Caudate nucleus (tissue), 63 donors: ENCODE measurements at places on chromosomes 11 and 22.
A peak's percentile ranks its signal among the peaks of the same experiment; 100 is the strongest.

DNA sequence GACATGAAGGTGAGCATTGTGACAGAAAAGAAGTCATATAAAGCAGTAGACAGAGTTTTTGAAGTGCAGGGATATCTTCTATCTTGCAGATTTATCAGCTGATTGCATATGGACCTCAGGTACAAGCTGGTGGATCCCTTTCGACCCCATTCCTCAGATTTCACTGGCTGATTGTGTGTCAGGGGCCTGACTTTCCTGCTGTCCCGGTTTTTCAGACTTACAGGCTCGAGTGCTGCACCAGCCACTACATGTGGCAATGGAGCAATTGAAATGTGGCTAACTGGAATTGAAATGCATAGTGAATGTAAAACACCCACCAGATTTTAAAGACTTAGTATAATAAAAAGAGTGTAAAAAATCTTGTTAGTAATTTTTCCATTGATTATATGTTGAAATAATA, 50.3 kb downstream of the CLMP start:
- DNase-seq = no peak

GRCh38 chr22:48751539-48752437, 1075.9 kb downstream of the BRD1 start:
- no peak for DNase-seq

GRCh38 chr11:34240150-34240494, 117.7 kb downstream of the ABTB2 start:
- no peak for DNase-seq

DNA sequence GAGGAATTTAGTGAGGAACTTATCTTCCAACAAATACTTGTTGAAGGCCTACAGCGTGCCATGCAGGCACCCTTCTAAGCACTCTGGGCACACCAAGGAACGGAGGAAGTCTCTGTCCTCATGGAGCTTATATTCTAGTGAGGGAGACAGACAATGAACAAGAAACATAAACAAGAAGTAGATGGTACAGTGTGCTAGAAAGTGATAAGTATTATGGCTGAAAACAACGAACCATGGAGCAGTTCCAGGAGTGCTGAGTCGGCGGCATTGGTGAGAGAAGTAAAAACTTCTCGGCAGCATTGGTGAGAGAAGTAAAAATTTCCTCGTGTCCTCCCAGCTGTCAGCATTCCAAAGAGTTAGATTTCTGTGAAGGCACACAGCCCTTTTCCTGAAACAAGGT, 53.2 kb downstream of the FAM76B start:
- DNase-seq = no peak

DNA sequence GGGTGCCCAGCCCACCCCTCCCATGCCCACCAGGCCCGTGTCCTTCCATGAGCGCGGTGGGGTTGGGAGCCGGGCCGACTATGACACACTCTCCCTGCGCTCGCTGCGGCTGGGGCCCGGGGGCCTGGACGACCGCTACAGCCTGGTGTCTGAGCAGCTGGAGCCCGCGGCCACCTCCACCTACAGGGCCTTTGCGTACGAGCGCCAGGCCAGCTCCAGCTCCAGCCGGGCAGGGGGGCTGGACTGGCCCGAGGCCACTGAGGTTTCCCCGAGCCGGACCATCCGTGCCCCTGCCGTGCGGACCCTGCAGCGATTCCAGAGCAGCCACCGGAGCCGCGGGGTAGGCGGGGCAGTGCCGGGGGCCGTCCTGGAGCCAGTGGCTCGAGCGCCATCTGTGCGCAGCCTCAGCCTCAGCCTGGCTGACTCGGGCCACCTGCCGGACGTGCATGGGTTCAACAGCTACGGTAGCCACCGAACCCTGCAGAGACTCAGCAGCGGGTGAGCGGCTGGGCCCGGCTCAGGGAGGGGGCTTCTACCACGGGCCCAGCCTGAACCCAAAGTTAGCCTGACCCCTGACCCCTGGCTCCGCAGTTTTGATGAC, 3.0 kb downstream of the PKP3 start:
- DNase-seq = no peak

- DNase-seq = no peak
Measured at GRCh38 chr11:6200975-6201374, 2.0 kb downstream of the OR52W1 start.

- no peak for DNase-seq
Measured at GRCh38 chr11:74696939-74697675, 34.1 kb downstream of the CHRDL2 start.

DNA sequence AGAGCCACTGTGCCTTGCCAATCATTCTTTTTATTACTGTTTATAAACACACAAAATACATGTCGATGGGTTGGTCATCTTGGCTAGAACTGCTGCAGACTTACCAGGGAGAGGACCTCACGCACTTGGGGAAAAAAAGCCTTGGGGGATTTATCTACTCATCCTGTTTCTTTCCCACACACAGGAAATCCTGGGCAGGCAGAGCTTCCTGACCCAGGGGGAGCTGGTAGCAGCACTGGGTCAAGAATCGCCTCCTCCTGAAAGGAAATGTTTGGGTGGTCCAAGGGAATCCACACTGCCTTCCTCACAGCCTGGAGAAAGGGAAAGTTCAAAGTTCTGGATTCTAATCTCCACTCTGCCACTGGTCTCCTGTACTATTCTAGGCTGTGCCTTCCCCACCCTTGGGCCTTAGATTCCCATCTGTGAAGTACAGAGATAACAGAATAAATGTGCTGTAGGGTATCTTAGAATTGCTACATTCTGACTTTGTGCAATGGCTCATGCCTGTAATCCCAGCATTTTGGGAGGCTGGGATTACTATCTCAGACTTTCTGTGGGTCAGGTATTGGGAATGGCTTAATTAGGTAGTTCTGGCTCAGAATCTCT, 31.2 kb upstream of the SMTN start:
- DNase-seq = no peak

DNA sequence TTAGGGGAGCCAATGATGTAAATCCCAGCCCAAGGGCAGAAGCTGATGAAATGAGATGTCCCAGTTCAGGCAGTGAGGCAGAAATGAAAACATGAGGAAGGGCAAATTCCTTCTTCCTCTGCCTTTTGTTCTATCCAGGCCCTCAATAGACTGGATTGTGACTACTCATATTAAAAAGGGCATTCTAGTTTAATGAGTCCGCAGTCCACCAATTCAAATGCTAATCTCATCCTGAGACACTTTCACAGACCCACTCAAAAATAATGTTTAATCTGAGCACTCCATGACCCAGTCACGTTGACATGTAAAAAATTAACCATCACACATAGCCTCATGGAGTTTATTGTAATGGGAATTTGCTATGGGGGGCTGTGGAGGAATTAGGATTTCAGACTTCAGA, 717.9 kb downstream of the OPCML start:
- DNase-seq = no peak

GRCh38 chr11:135075740-135076139, 663.7 kb upstream of the B3GAT1 start:
- DNase-seq = no peak

- no peak for DNase-seq
Measured at GRCh38 chr11:43558146-43558545, 122.4 kb upstream of the HSD17B12 start.

- DNase-seq = no peak
Measured at GRCh38 chr11:88807349-88807748, 258.4 kb downstream of the GRM5 start.

GRCh38 chr11:126185259-126186024, 26.0 kb downstream of the RPUSD4 start:
- DNase-seq = no peak

DNA sequence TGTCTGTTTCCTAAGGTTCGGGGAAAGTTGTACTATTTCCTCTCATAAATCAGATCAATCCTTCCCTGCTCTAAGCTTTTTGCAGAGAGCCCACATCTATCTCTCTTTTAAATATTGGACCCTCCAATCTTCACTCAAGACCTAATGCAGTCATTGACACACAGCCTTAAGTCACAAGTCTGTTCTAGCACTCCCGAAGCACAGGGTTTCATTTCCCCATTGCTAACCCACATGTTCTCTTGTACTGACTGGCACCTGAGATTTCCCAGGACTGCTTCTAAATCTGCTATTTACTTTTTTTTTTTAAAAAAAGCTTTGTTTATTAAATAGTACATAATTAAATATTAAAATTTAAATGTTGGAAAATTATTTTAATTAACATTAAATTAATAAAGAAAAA, 674.7 kb downstream of the TBC1D22A start:
- no peak for DNase-seq

- no peak for DNase-seq
Measured at GRCh38 chr22:30947816-30948454, 20.6 kb downstream of the MORC2 start.

DNA sequence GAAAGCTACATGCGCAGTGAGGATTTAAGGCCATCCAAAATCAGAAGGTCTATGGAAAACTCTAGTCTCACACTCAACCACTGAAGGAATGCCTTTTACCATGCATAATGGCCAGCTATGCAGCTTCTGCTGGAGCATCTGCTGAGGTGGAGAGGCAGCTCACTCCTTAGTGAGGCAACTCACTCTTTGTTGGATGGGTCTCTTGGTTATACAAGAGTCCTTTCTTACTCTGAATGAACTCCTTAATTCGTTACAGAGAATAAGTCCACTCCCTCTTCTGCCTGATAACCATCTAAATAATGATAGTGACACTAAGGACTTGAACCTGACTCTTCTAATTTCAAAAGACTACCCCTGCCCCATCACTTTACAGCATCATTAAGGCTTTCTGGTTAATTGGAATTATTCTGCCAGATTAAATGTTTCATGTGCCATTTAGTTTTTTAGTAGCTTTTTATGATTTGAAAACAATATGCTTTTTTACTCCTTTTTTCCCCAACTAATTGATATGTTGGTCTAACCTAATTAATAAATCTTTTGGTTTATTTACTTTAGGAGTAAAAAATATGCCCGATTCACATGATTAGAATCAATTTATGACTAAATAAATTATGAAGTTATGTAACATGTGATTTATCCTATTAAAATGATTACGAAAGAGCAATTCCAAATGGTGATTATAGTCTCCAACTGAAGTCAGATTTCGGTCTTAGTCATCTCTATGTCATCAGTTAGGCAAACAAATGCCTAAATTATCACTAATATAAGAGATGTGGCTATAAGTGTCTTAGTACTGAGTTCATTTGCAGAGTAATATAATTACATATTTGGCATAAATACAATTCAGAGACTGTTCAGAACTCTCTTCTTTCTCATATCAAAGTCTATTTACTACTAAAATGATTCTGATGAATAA, 286.7 kb upstream of the CCDC90B start:
- no peak for DNase-seq

GRCh38 chr11:3160252-3161031, 4.7 kb downstream of the OSBPL5 start:
- peak; percentile 86 for DNase-seq

DNA sequence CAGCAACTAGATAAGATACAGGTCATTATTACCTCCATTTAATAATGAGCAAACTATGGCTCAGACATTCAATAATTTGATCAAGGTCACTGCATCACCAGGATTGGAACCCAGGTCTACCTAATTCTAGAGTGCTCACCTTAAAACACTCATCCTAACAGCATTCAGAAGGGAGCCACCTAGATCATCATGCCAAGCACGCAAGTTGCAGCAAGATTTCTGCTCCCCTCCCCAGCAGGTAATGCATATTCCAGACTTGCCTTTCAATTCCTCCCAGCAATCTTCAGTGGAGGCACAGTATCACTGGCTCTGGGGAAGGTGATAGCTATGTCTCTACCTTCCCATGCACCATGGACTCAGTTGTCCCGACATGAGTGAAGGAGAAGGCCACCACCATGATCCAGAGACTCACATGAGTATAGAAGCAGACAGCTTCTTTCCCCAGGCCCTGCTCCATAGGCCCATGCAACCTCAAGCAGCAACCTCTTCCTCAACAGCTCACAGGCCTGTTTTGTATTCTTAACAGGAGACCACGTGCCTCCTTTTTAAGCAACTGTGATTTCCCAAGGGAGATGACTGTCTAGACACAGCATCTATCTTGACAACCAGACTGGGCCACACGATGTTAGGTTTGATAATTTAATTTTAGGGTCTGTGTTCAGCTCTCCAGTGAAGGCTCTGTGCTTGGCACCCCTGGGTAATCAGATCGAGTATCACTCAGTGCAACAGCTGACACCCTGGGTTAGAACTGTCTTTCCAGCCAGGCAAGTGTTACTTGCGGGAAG, 36.4 kb downstream of the RAB30 start:
- DNase-seq = no peak

- no peak for DNase-seq
Measured at GRCh38 chr11:70474710-70475109, 76.4 kb downstream of the CTTN start.

DNA sequence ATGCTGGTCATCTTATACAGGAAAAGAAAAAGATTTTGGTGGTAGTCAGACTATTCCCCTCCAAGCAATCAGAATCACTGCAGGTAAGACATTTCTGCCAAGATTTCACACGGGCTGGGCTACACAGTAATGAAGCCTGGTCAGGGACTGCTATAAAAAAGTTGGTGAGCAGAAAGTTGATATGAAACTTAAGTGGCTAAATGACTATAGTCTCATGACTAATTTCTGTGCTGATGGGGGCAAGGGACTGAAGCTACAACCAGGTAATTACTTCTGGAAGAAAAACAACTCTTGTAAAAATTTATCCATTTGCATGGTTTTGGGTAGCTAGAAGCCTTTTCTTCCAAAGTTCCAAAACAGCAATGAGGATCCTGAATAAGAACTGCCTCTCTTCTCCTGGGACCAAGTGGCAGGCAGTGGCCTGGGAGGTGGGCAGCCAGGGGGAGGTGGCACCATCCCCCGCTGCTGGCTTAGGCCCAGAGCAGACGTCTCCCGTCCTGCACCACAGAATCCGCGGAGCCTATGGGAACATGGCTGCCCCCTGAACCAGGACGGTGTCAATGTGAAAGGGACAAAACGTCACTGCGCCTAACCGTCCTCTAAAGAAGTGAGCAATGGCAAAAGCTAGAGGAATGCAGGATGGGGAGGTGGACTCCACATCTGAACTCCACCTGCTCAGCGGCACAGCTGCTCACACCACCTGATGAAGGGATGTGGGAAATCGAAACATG, 122.6 kb upstream of the LMO1 start:
- no peak for DNase-seq

DNA sequence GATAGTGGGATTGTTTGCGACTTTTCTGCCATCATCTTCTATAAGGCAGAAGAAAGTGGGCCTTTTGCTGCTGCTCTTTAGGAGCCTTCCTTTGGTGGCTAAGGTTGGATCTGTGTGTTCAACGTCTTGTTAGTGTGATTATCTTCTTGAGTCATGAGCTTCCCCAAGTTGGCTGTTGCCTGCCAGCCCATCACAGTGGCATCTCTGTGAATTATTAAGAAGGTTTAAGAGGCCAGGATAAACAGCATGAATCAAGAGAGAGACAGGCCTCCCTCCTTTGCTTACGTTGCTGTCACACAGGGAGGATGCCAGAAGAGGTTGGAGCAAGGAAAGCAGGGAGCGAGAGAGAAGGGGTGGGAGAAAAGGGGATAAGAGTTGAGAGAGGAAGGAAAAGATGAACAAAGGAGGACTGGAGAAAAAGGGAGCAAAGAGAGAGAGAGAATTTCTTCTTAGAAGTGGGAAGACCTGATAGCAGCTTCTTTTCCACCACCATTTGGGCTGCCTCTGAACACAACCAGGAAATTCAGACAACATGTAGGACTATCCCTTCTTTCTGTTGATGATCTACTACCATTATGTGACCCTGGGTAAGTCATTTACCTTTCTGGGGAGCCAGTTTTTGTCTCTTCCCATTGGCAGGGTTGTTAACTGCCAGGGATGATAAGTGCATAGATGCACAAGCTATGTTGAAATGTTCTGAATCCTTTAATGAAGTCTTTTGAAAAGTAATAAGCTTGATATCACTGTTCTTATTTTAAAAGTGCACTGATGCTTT, 126.5 kb downstream of the NAV2 start:
- no peak for DNase-seq

- DNase-seq = peak; percentile 21
Measured at GRCh38 chr22:23402275-23403151, 177.6 kb downstream of the IGLL1 start.
